EL (cell line): ENCODE measurements at places on chromosomes 16 and 17.

- DNase-seq: no peak
These were observed 24.2 kb downstream of the SLC12A3 start for GRCh38 chr16:56889206-56889605.

DNA sequence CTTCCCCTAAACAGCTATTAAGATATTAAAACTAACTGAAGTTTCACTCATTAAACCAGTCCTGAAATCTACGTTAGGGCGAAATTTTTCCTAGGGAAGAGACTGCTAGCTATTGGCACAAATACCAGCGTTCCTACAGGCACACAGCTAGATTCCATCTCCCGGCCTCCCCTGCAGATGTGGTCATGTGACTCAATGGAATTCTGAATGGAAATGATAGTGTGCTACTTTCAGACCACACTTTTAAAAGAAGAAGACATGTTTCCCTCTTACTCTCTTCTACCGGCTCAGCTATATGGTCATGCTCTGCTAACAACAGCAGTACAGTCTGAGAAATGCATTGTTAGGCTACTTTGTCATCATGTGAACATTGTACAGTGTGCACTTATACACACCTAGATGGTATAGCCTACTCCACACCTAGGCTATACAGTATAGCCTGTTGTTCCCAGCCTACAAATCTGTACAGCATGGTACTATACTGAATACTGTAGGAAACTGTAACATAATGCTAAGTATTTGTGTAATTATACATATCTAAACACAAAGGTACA lies 31.4 kb downstream of the OGFOD1 start:
- DNase-seq: no peak

- peak; percentile 75 for DNase-seq
These were observed 47.7 kb upstream of the XYLT1 start for GRCh38 chr16:17518441-17518840.

- DNase-seq: no peak
These were observed 102.1 kb downstream of the KIF2B start for GRCh38 chr17:53924530-53925455.

DNA sequence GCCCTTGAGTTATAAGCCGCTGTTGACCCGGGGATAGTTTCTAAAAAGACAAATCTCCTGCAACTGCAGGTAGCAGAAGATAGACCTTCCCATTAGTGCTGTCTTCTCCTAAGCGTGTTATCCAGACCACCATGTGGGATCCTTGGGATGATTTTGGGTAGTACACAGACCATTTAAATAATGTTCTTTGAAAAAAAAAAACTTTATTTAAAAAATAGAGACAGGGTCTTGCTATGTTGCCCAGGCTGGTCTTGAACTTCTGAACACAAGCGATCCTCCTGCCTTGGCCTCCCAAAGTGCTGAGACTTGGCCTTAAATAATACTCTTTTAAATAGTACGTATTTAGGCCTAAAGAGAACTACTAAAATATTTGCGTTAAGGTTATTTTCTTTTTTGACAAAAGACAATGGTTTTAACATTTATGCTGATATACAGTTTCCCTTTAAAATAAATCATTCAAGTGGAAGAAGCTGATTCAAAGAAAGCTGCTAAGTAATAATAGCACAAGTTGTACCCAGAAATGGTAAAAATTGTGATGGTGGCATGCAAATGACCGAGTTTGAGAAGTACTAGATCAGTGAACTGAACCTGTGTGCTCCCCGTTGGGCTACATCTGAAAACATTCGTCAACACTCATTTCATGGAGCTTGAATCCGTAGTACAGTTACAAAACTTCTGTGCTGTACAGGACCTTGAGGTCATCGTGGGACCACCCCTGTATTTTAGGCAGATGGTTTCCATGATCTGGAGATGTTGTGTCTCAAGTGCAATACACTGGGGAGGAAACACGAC lies 24.0 kb downstream of the SMARCE1 start:
- DNase-seq: no peak

DNA sequence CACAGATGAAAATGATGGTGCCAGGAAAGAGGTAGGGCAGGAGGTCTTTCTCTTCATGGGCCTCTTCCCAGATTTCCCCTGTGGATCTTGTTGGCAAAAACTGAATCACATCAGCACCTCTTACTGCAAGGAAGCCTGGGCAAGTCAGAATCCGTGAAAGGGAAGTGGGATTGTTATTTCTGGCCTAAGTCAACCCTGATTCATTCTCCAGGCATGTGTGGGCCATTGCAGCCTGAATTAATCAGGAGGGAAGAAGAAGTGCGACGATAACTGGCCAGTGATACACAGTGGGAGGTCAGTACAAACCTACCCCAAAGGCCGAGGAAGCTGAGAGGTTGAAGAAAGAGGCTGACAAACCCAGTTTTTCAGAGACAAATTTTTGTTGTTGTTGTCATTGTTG lies 17.9 kb upstream of the NSMCE1 start:
- peak; percentile 96 for DNase-seq

GRCh38 chr16:17259751-17260270 lies 210.9 kb downstream of the XYLT1 start:
- no peak for DNase-seq

GRCh38 chr17:66835476-66835875 lies 559 bp downstream of the CACNG5 start:
- DNase-seq: no peak

- no peak for DNase-seq
These were observed 241.1 kb downstream of the PRKCA start for GRCh38 chr17:66543526-66543925.

GRCh38 chr16:15604460-15605440 lies 38.2 kb downstream of the MARF1 start:
- peak; percentile 8 for DNase-seq

GRCh38 chr16:65745-66144 lies 6.7 kb downstream of the RHBDF1 start:
- DNase-seq: peak; percentile 72

DNA sequence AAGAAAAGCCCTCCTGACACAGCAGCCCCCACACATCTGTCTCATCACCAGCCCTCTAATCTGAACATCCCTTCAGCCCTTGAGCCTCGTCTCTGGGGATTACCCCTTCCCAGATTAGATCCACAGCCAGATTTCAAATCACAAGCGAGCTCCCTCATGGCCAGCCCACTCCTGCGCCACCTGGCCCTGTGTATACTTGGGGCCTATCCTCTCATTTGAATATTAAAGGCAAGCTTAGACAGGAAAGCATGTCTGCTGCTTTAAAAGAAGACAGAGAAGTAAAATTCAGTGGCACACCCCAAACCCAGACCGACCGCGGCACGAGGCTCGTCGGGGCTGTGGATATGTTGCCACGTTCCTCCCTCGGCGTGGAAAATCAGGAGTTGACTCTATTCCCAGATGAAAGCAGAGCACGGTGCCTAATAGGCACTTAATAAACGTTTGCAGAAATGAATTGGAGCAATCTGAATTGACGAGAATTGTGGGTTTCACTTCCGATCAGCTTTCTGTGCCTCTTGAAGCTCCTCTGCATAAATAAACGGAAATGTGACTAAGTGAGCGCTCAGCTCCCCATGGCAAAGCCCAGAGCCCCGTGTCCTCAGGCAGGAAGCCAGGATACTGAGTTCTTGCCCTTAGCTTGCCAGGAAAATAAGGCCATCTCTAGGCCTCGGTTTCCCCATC lies 108.0 kb downstream of the CCDC182 start:
- DNase-seq: peak; percentile 37

- DNase-seq: no peak
These were observed 156.6 kb upstream of the MAF start for GRCh38 chr16:79757163-79757562.

- DNase-seq: peak; percentile 9
These were observed 63.8 kb downstream of the GSG1L start for GRCh38 chr16:27999687-28000086.

DNA sequence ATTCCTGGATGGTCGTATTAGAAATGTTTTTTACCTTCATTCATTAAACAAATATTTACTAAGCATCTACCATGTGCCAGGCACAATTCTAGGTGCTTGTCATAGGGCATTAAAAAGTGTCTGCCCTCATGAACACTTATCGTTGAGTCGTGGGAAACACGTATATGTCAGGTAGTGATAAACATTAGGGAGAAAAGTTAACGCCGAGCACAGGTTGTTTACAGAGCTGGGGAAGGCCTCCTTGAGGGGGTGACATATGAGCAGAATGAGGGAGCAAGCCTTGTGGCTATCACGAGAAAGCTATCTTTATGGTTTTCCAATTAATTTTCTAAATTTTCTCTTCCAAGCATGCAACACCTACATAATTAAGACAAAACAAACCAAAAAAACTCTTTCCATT lies 985 bp upstream of the ZNF213 start:
- no peak for DNase-seq

GRCh38 chr17:73541561-73541981 lies 102.7 kb downstream of the SDK2 start:
- DNase-seq: no peak

- DNase-seq: peak; percentile 67
These were observed 32.4 kb downstream of the DCAKD start for GRCh38 chr17:45018848-45019711.

- DNase-seq: peak; percentile 64
These were observed 6.2 kb downstream of the PHF12 start for GRCh38 chr17:28944862-28945741.

DNA sequence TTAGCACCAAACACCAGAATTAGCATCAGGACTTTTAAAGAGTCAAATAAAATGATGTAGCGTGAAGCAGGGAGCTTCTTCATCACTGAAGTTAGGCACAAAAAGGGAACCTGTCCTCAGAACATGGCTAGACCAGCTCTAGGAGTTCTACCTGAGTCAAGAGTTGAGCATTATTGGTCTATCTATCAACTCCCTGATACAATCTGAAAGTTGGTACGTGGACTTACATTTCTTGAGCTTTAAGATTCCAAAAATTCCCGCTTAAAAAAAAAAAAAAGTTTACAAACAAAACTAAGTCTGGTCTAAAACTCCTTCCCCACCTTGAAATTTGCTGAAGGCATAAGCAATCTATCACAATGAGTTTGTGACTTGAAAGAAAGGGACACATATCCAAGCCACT lies 12.3 kb downstream of the TLE7 start:
- no peak for DNase-seq

DNA sequence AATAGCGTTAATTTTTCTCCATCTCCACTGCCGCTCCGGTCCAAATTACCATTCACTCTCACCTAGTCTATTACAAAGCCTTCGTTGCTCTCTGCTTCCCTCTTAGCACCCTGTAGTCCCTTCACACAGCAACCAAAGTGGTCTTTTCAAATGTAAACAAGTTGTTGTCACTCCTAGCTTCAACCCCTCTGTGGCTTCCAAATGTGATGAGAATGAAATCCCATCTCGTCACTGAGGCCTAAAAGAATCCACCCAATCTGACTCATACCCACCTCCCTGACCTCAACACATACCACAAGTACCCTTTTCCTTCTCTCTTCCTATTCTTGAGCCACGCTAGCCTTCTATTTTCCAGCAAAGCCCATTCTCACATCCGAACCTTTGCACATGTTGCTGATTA lies 2.2 kb upstream of the PELP1 start:
- peak; percentile 83 for DNase-seq

DNA sequence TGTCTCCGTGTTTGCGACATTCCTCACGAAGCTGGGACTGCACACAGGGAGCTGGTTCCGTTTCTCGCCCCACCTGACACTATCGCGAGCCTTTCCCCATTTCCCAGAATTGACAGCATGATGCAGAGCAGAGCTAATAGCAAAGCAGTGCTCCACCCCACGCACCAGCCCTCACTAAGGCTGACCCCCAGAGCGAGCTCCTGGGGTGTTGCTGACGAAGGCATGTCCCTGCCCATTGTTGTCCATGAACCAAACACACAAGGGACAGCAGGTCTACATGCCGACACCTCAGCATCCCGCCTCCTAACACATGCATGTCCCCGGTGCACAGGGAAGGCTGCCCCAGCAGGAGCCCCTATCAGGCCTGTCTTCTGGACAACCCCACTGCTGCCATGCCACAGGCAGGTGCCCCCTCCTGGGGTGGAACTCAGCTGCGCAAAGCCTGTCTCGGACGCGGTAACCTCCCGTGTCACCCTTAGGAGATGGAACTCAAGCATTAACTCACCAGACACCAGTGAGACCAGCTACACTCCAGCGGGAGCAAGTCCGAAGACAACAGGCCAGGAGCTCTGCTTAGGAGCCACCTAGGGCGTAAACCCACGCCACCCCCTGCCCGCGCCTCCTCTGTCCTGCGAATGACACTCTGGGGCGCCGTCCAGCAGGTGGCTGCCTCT lies 16.9 kb upstream of the TRAP1 start:
- DNase-seq: no peak

DNA sequence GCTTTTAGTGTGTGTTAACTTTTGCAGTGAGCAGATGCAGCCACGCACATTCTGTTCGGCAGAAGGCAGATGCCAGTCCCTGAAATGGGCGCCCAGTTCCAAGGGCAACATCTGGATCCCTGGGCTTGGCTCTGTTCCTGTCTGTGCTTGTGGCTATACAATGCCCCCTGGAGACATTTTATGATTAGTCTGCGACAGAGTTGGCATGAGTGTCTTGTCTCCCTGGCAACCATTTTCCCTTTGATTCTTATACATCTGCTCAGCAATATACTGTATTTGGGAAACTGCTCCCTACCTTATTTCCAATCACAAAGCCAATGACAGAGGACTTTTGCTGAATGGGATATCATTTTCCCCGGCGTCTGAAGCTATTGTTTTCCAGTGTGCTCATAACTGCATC lies 1629.5 kb upstream of the GOT2 start:
- DNase-seq: no peak

DNA sequence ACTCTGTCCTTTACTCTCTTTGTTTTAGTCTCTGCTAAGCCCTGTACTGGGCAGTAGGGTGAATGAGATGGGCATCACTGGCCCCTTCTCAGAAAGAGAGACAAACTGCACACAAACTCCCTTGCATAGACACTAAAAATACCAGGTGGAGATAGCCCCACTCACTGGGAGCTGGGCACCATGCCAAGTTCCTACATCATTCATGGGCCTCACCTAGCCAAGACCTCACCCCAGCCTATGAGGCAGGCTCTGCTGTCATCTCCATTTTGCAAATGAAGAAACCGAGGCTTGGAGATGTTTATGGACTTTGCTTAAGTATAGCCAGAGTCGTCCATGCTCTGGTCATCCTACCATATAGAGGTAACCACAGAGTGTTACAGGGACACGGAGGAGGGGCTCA lies 499.8 kb upstream of the CDH11 start:
- no peak for DNase-seq

DNA sequence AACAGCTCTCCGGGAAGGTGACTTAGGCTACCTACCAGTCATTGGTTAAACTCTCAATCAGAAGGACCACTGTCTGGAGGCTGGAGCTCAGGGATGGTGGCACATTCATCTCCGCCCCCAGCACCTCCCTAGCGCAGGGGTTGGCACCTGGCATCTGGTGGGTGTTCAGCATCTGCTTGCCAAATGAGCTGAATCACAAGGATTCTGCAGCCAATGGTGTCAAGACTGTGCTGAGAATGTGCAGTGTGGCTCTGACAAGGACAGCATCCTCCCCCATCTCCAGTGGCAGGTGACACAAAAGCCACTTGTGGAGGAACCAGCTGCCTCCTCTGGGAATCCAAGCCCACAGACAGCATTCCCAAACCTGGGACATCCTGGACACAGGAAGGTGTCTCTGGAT lies 35.2 kb downstream of the PLXDC1 start:
- DNase-seq: no peak
